HEK293T (cell line): ENCODE measurements at places on chromosomes 6 and 20.
A peak's percentile ranks its signal among the peaks of the same experiment; 100 is the strongest.

DNA sequence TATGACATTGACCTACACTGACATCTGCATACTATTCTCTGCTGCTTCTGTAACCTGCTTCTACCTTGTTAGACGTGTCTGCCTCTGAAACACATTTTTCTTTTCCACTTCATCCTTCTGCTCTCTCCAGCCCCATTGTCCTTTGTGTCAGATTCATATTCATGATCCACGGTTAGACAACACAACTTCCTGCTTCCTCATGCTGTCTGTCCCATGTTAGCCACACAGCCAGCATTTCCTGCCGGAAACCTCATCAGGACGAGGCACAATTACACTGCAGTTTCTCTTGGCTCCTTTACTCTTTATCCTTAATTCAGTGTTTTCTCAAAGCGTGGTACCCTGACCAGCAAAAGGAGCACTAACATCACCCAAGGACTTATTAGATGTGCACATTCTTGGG, 150.2 kb downstream of the TBC1D7 start:
- no peak for DNase-seq

DNA sequence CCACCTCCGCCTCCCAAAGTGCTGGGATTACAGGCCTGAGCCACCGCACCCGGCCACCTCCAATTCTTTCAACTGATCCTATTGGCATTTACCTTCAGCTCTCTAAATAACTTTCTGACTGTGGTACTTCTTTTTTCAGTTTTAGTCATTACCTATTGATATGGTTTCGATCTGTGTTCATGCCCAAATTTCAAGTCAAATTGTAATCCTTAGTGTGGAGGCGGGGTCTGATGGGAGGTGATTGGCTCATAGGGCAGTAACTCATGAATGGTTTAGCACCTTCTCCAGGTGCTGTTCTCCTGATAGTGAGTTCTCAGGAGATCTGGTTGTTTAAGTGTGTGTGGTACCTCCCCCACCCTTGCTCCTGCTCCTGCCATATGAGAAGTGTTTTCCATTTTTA, 140.9 kb downstream of the LPA start:
- no peak for DNase-seq

- no peak for DNase-seq
Measured at GRCh38 chr20:50415516-50416268, 94.5 kb upstream of the PTPN1 start.

DNA sequence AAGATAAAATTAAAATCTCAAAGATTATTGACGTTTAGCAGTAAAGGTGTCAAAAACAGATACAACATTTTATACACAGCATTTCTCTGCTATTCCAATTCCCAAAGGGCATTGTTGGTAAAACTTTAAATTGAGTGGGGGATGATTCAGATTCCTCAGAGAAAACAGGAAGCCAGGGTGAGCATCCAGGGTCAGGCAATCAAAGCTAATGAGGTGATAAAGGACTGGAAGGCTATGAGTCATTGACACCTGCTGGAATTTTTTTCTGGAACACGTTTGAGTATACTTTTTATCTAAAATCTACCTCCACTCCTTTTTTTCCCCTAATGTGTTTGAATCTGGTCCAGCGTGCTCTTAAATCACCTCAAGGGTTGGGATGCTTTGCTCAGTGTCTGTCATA, 52.2 kb downstream of the FKBP1C start:
- no peak for DNase-seq

- no peak for DNase-seq
Measured at GRCh38 chr6:89024456-89024855, 56.1 kb upstream of the PNRC1 start.

DNA sequence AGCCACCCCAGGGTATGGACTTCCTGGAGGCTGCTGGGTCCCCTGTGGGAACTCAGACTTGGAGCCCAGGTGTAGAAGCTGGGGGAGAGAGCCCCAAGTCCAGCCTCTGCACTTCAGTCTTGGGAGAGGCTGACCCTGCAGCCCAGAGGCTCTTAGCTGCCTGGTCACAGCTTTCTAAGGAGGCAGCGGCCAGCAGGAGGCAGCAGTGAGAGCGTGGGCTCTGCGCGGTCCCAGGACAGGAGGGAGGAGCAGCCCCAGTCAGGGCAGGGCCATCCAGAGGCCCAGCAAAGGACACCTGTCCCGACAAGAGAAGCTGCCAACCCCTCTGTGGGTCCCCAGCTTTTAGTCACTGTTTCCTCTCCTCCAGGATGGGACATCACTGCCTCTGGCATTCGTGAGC, 9.4 kb downstream of the TREML2 start:
- peak; percentile 48 for DNase-seq

DNA sequence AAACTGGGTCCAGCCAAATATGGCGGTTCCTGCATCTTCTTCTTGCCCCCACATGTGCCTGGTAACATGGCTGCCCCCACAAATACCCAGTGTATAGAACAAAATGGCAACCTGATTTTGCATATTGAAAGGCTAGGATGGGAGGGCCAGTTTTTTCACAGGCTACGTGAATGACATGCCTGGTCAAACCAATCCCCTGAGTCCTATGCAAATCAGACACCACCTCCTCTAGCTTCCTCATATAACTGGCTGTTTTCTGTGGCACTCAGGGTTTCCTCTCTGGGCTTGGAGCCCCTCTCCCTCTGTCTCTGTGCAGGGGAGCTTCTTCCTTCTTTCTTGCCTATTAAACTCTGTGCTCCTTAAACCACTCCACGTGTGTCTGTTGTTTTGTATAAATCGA, 372.1 kb downstream of the KIF16B start:
- DNase-seq, result no peak

- DNase-seq, result no peak
Measured at GRCh38 chr6:44775121-44775520, 387.6 kb downstream of the CDC5L start.

DNA sequence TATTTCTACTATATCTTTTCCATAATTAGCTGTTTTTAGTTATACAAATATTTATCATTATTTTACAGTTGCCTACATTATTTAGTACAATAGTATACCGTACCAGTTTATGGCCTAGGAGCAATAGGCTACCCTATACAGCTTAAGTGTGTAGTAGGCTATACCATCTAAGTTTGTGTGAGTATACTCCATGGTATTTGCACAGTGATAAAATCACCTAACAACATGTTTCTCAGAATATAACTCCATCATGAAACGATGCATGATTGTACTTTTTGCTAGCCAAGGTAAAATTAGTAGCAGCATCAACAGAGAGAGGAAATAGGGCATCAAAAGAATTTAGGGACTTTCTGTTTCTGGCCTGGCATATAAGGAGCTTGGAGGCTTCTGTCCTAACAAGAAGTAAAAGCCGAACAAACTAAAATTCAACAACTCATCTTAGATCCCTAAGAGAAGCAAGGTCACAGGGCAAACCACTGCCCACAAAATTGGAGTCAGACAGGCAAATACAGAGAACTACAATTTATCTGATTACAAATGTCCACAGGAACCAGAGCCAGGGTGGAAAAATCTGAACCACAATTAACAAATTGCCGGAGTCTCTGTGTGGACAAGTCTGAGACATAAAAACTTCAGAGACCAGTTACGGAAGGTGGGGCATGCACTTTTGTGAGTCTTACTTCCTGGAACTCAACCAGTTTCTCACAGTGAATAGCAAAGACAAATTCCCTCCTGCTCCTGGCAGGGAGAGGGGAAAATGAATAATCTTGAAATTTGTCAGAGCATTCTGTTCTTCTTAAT, 671.4 kb downstream of the RFPL4B start:
- DNase-seq, result no peak

- no peak for DNase-seq
Measured at GRCh38 chr6:168658059-168658458, 217.1 kb downstream of the SMOC2 start.

DNA sequence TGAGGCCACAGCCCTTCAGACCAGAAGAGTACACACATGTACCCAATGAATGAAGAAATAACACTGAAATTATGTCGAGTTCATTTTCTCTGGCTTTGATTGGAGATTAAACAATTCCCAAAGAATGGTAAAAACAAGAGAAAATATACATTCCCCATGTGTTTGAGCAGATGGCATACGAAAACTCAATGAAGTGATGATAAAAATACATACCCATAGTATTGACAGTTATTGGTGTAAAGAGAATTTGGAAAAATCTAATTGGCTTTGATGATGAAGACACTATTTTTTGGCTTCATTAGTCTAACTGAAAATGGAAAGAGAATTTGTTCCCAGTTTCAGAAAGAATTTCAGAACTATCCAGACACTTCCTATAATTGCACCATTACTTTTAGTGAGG, 76.6 kb upstream of the SNRPB2 start:
- no peak for DNase-seq

DNA sequence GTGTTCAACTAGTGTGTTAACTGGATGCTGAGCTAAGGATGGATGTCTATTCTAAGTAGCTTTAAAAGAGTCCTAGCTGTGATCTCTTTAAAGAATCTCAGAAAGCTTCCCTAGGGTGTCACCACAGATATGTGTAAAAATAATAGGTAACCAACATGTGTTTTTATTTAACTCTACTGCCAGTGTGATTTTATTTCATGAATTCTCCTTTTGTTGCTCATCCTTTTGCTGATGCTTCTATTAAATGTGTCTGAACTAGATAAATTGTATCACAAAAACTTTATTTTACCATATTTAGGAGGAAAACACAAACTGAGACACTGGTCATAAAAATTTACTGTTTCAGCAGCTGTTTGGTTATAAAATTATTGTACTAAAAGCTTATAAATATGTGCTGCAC, 809.4 kb upstream of the CITED2 start:
- DNase-seq, result no peak

GRCh38 chr20:8534368-8535160, 402.5 kb downstream of the PLCB1 start:
- DNase-seq, result no peak

DNA sequence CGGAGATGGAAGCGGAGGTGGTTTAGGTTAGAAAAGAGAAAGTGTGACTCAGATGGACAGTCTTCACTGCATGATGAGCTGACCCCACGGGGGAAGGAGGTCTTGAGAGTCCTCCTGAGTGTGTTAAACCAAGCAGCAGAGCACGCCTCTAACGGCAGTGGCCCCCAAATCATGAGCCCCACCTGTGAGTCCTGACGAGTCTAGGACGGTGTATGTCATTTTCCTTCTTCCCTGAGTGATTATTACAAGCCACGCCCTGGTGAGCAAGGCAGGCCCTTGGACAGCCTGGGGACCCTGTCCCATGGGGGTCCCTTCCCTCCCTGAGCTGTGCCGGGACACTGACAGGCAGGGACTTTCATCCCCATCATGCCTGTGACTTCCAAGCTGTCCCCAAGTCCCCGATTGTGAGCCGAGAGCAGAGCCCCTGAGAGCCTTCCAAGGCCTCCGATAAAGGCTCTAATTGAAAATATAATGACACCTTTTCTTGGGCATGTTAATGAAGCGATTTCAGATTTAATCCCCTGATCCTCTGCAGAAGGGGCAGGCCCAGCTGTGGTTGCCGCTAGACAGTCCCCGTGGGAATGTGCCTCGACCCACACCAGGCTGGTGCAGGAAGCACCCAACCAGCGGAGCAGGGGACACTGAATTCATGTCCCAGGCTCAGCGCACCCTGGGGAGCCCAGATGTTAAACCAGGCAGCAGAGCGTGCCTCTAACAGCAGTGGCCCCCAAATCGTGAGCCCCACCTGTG, 320.1 kb downstream of the TAF4 start:
- DNase-seq, result no peak

DNA sequence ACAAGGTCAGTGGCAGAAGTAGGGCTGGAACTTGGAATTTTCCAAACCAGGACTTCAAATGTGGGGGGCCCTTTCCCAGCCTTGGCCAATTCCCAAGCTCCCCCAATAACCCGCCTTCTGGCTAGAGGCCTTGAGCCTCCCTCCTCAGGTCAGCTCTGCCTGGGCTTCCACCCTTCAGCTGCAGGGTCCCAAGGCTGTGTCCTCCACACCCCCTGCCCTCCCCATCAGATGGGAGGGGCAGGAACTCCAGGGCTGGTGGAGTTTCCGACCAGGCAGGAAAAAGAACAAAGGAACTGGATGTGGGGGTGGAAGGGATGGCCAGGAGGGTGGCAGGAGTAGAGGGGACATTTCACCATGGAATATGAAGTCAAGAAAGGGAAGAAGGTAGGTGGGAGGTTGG, at the start of gene CCM2L:
Gene CCM2L (plus strand): TSS at position 338 of the 400 bp plus-strand sequence. CDS start 17 bp downstream, at position 355.
- DNase-seq, result no peak

GRCh38 chr6:123393331-123393730, 243.4 kb downstream of the TRDN start:
- DNase-seq, result peak; percentile 34

DNA sequence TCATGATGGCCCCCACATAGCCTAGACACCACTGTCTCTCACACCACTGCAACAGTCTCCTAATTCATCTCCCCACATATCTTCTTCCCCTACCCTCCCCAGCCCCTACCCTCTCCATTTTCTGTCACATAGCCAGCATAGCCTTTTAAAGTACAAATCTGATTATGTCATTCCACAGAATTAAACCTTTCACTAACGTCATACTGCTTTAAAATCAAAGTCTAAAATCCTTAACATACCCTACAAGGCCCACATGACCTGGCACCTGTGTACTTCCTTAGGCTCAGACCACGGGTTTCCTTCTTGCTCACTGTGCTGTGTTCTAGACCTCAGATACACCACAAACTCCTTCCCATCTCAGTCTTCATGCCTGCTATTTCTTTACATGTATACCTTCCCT, 5.9 kb downstream of the OSTM1 start:
- no peak for DNase-seq

DNA sequence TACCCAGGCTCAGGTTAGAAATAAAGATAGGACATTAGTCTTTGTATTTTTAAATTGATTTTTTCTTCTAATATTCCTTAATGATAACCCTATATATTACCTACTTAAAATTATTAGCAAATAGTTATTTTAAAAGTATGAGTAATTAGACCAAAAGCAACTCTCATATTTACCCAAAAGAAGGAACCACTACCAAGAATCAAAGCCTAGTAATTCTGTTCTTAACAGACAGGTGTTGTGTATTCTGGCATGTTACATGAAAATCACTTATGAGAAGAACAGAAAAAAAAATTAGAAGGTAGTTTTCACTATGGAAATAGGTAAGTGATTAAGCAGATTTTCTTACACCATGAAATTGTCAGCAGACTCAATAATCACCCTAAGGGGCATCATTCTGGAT, 105.1 kb downstream of the ATG5 start:
- no peak for DNase-seq

- no peak for DNase-seq
Measured at GRCh38 chr6:71103130-71103529, 146.3 kb upstream of the B3GAT2 start.

GRCh38 chr20:17542993-17543412, 11.8 kb upstream of the BFSP1 start:
- no peak for DNase-seq

- DNase-seq, result no peak
Measured at GRCh38 chr6:72740135-72740534, 118.3 kb downstream of the KCNQ5 start.

- DNase-seq, result no peak
Measured at GRCh38 chr6:168054765-168055560, 24.0 kb downstream of the FRMD1 start.

- no peak for DNase-seq
Measured at GRCh38 chr6:43052225-43052841, 1.3 kb downstream of the CUL7 start.

GRCh38 chr20:52305858-52306257, 114.3 kb upstream of the ZFP64 start:
- DNase-seq, result no peak
